Stimulated activated CD8-positive, alpha-beta memory T cell treated with anti-CD3 and anti-CD28 coated beads, Interleukin-7, amount 100 ng/mL, for 1 hour (primary cell): ENCODE measurements at places on chromosomes 6 and 20.

- DNase-seq = no peak
Observed at GRCh38 chr20:48629069-48629959, 198.5 kb downstream of the PREX1 start.

GRCh38 chr6:63560801-63561287, 11.4 kb upstream of the LOC128125822 start:
- DNase-seq = no peak

DNA sequence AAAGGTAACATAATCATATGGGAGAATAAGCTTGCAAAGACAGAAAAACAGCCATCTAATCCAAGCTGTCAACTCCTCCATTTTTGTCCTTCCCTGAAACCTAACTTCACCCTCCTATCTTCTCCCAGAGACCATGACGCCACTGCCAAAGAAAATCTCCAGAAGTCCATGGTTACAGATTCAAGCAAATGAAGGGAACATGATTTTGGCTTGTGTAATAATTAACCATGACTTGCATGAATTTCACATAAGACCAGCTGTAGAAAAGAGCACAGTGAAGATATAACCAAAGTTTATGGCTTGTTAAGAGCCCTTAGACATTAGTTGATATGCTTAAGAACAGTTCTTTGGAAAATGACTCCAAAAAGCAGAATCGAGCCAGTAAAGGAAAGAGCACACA, 342.1 kb upstream of the NRSN1 start:
- DNase-seq = no peak

DNA sequence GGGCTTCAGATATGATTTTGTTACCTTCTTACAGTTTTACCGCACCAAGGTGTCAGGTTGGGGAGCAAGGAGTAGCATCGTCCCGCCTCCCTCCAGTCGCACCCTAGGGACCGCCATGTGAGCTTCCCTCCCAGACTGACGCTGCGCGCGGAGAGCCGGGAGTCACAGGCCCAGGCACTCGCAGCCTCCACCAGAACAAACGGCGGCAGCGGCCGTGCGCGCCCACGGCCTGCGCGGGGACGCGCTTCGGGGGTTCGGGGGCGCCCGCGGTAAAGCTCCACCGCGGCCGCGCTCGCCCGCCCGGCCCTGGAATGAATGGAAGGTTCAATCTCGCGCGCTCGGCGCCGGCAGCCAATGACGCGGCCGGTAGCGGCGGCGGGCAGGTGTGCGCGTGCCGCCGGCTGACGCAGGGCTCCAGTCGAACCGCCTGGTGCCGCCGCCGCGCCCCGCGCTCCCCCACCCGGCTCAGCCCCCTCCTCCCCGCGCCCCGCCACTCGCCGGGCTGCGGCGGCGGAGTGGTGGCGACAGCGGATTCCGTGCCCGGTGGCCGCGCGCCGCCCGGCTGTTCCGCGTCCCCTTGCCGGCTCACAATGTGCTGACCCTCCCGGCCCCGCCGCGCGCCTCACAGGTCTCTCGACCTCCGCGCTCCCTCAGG, 16.5 kb upstream of the LIN28B start:
- DNase-seq = no peak

DNA sequence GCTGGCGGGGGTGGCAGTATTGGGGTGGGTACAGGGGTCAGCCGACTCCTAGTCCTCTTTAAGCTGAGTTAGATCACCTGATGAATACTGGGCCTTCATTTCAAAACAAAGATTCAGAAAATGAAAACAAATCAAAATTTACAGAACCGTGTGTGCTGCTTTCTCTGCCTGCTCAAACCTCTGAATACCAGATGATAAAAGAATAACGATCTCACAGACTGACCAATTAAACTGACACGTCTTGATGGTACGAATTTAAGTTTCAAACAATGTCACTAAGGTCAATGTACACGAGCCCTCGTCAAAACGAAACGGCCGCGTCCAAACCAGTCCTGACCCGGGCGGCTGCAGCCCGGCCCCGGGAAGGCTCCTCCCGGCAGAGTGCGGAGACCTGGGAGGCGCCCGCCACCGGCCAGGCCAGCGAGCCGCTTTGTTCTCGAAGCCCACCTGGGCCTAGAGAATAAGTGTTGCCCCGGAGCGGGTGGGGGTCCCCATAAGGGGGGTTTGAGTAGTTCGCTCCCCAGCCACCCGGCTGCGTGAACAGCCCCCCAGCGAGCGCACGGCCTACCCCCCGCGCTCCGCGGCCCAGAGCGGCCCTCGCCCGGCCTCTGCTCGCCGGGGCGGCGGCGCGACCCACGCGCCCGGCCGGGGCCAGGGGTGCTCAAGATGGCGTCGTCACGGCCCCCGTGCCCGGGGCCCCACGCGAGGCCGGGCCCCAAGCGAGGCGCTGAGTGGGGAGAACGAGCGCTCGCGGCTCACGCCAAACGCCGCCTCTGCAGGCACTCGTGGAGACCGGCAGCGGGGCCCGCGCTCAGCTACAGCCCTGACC, 728 bp downstream of the PSMA7 start:
- DNase-seq = no peak

GRCh38 chr20:37827605-37828004, 75.3 kb upstream of the VSTM2L start:
- no peak for DNase-seq

- no peak for DNase-seq
Observed at GRCh38 chr20:6767536-6768227, at the start of gene BMP2. TSS of gene BMP2 (plus strand) at chr20:6767686. CDS start at chr20:6770127, 2,441 bp downstream.

- DNase-seq = no peak
Observed at GRCh38 chr20:3483784-3484183, 13.0 kb downstream of the ATRN start.

GRCh38 chr20:33909331-33909921, 84.3 kb upstream of the RALY start:
- DNase-seq = no peak

- no peak for DNase-seq
Observed at GRCh38 chr6:145034664-145035063, 700.7 kb downstream of the EPM2A start.

GRCh38 chr6:79872986-79873385, 74.4 kb downstream of the ELOVL4 start:
- DNase-seq = no peak

GRCh38 chr6:150406948-150407347, 38.1 kb downstream of the IYD start:
- no peak for DNase-seq

DNA sequence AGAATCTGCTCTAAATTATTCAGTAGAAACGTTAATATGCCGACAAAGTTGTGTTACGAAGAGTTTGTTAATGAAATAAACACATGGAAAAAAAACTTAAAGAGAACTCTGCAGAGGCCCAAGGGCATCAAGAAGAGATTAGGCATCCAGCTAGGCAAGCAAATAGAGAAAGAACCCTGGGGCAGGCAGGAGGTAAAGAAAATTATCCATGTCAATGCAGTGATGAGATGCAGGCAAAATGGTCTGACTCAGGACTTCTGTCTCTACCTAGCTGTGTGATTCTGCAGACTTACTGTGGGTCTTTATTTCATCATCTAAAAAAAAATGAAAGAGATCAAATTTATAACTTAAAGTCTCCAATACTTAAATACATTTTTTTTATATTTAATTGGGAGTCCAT, 448.0 kb downstream of the HAO1 start:
- no peak for DNase-seq

DNA sequence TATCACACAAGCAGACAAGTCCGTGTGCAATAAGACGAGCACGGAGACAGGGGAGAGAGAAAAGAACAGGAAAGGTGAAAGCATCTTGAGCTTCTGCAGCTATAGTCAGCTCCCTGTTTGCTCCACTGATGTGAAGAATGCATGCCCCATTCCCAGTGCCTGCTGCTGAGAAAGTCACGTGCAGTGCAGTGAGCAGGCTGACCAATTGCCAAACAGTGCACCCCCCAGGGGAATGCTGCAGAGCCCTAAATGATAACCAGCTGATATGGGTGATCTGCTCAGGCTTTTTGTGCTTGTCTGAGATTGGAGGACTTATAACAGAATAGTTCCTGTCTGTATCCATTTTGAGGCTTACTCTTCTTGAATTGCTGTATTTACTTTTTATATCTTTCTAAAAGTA, 121.5 kb downstream of the PACRG start:
- no peak for DNase-seq

GRCh38 chr6:156600678-156601077, 176.5 kb upstream of the ARID1B start:
- DNase-seq = no peak

DNA sequence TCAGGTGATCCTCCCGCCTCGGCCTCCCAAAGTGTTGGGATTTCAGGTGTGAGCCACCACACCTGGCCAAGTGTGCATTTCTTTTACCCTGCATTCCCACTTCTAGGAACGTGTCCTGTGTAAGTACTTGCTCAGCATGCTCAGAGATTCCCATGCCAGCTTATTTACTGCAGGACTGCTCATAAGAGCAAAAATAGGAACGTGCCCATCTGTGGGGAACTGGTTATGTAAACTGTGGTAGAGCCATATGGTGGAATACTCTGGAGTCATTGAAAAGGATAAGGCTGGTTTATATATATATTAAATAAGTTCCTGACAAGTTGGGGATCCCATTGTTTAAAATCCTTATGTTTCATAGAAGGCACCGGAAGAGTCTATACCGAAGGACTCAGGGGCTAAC, 38.2 kb upstream of the FANCE start:
- no peak for DNase-seq

DNA sequence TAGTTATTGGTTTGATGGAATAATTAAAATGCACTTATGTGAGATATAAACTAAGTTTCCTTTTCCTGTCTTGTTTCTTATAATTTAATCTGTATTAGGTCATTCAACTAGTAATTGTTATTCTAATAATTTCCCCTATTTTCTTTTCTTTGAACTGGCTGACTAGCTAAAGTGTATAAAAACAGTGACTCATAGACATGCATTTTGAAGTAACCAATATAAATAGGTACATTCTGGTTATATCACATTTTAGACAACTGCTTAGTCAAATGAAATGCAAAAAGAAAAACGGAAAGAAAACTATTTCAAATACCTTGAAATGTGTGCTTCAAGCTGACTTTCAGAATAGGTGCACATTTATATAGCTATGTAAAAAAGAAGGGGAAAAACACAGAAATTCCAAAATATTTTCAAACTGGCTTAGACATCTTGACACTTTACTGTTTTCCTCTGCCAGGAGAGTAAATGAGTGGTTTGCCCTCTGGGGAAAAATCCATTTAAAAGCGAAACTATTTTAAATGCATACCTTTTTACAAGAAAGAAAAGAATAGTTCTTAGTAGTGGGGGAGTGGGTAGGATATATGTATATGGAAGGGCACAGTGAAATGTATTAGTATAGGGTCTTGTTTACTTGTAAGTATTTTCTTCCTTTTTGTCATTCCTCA, 28.3 kb downstream of the KCNQ5 start:
- DNase-seq = no peak

DNA sequence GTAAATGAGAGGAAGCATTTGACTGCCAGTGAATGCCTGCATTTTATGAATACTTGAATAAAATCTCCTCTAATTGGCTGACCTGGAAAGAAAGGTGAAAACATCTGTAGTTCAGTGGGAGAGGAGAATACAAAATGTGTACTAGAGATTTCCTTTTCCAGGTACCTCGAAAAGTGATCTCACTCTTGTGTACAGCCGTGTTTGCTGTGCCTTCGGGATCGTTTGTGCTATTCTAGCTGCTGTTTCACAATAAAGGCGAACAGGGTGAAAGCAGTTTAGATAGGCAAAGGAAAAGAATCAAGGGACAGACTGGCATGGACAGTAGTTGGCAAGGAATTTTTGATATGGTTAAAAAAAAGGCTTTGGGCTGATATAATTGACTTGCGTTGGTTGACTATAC, 112.3 kb downstream of the ARID1B start:
- no peak for DNase-seq

- DNase-seq = no peak
Observed at GRCh38 chr6:160133441-160134336, 12.1 kb downstream of the SLC22A1 start.

GRCh38 chr6:44143731-44144130, 14.9 kb upstream of the CAPN11 start:
- no peak for DNase-seq

DNA sequence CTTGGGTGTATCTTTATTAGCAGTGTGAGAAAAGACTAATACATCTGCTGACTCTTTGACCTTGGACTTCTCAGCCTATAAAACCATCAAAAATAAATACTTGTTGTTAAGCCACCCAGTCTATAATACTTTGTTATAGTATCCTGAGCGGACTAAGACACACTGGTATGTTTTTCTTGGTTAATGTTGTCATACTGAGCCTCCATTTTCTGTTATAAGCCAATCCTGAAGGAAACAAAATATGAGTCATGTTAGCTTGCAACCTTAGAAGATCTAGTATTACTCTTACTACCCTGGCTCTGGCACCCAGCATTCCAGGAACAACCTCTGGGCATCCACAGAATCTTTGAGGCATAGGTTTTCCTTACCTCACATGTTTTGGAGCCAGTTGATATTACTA, 307.2 kb downstream of the FRK start:
- no peak for DNase-seq

GRCh38 chr20:15061955-15062354, 724.5 kb upstream of the FLRT3 start:
- no peak for DNase-seq

GRCh38 chr20:43238833-43239232, 49.1 kb upstream of the PTPRT start:
- DNase-seq = no peak

DNA sequence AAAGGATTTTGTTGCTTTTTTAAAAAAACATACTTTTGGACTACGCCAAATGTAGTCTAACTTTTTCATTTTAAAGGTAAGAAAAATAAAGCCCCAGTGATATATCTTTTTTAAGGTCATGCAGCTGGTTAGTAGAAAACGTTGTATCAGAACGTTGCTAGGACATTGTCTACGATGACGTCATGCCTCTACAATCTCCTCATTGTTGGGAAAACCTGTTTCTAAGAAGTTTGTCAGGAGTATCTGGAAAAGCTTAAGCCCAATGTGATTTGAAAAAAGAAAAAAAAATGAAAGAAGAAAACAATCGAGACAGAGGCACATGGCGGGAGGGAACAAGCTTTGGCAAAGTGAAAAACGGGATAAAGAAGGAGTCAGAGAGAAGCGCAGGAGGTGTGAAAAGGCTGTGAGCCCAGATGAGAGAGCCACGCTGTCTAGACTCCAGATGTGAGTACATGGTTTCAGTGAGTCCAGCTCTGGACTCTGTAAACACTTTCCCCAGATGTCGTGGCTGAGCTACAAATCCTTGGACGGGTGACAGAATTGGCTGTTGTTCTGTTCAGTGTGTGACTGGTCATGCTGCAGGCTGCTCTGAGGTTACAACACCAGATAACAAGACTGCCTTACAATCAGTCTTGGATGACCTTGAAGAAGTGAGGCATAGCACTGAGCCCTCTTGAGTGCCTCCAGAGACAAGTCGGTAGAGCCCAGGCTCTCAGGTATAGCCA, 656.7 kb upstream of the ID4 start:
- no peak for DNase-seq

DNA sequence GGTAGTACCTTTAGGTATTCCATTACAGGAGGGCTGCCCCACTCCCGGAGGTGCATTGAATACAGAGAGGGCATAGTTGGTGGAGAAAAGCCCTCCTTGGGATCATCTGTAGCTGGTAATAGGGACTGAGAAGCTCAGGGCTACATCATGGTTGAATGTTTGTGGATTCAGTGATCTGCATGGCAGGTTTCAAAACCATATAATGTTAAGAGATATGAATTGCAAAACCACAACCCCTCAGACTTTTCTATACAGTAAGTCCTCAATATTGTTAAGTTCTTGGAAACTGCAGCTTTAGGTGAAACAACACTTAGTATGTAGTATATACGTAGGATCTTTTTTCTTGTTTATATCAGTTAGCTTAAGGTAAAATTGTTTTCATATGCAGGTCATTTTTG, 11.3 kb downstream of the TULP4 start:
- DNase-seq = no peak

- DNase-seq = no peak
Observed at GRCh38 chr6:90444160-90444714, 142.6 kb downstream of the MAP3K7 start.
